ENCODE measurements at places on chromosomes 16 and 17. TPM values are rescaled to one million over a fixed set of nuclear protein-coding genes. Genes with fewer than 3 reads are reported as not detected.

DNA sequence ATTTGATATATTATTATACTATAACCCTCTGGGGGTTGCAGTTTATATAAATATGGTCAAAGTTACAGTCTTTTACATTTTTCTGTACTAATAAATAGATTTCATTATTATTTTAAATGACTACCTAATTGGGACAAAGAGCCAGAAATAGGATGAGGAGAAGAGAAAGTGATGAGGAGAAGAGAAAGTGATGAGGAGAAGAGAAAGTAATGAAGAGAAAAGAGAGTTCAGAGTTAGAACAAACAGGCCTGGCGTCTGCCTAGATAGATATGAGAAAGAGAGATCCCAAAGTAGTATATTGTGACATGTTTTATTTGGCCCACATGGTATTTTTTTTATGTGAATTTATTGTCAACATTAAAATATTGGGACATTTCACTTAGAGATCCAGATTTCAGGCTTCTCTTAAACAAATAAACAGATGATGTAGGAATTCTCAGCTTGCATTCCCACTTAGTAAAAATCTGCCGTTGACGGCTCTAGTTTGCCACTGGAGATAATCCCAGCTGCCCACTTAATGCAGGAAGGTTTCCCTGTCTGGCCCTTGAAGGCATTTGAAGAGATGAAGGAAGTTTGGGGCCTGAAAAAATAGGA is 210.7 kb downstream of the STX8 start:
- DNase-seq: peak; percentile 53

- peak; percentile 11 for DNase-seq
Measured at GRCh38 chr17:80937462-80938381, 53.9 kb upstream of the CHMP6 start.

- DNase-seq: no peak
Measured at GRCh38 chr17:68356949-68357455, 65.7 kb downstream of the ARSG start.

Gene DLX4
- not detected for total RNA-seq

Gene IKZF3
- total RNA-seq: not detected

Gene OR1F1
- not detected for total RNA-seq

Gene CFAP97D1
- total RNA-seq: not detected

Gene KRTAP9-2
- total RNA-seq: not detected

All from fibroblast of the aortic adventitia (primary cell).